ENCODE measurements at places on chromosomes 13 and 19.

DNA sequence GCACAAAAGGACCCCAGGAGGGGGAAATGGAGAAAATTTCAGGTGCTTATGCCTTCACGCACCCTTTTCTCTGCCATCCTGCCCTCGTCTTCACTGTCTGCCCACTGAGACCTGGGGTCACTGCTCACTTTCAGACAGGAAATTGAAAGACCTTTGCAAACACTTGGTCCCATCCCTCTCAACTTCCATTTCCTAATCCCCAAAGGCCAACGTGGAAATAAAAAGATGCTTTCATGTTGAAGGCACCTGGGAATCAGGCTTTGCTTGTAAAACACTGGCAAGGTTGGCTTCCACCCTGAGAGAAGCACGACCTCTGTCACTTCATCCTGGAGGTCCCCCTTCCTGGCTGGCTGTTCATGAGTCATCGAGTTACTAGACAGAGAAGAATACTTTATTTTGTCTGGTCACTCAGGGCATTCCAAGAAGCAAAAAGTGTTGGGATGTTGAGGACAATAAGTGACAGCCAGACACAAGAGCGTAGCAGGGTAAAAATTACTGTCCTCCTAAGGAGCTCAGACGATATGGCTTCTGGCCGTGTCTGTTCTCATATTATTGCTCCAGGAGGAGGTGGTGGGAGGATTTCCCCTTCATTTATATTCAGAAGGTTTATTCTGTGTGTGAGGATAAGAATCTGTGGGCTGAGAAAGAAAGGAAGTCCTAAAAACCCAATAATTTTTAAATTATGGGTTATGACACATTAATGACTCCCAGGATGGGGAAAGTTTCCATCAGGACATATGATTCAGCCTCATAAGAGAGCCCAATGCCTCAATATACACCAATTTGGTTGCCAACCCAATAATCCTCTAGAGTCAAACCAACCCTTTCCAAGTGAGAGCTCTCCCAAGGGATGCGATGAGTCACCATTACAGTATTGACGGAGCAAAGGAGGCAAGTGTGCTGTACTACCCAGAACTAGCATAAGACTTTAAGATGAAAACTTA is 409.0 kb downstream of the COG6 start:
- DNase-seq, result no peak

- no peak for DNase-seq
Measured at GRCh38 chr13:98434060-98434459, 142.8 kb downstream of the STK24 start.

DNA sequence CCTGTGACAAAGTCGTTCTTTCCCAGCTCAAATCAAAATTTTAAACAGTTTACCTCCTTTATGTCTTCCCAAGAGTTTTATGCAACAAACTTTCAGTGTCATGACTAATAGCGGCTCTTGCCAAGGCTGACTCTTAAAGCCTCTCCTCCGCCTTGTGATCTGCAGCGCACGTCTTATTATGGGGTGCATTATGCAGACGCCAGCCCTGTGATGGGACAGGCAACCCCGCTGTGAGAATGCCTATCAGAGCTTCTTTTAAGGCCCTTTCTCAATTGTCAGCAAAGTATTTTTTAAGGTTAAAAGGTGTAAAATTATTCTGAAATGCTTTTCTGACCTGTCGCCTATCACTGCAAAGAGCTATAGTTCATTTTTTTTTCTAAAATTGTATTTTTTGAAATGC is 152.8 kb downstream of the SOX1 start:
- no peak for DNase-seq

DNA sequence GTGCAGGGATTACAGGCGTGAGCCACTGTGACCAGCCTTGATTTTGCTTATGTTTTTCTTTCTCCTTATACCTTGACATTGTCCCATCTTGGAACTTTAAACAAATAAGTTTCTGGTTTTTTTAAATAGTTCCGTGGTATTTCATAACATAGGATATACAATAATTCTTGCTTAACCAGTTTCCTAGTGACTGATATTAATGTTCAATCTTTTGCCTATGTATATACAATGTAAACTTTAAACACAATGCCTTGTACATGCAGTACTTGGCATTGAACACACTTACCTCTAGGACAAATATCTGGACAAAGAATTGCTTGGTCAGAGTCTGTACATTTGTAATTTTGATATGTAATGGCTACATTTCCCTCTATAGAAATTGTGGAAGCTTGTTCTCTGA is 24.4 kb upstream of the SPACA4 start:
- DNase-seq, result no peak

DNA sequence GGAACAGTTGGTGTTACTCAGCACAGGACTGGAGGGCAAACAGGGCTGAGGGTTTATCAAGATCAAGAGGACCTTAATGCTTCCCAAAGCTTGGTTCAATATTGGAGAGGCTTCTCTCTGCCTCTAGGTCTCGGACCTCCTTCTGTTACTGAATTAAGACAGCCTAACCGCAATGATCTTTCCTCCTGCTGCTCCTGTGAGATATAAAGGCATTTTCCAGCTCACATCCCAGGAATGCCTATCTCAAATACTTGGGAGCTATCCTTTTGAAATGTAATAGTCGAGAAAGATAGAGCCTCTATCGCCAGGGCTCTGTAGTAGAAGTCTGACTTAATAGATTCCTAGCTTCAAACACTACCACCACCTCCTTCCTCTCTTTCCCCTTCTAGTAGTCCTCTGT is 1475.0 kb downstream of the SLITRK1 start:
- DNase-seq, result no peak

DNA sequence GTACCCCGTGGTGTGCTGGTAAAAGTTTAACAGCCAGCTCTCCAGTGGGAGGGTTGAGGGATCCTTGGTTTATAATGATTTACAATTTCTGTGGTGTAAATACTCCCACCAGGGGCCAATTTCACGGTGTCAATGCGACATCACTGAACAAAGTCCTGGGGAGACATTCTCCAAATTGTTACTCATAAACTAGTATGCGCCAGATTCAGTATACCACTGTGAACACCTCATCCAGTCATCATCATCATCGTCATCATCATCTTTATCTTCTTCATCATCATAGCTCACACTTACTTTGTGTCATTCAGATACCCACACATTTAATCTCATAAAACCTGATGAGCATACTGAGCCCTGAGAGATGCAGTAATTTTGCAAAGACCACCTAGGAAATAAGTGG is 17.2 kb upstream of the TNFSF14 start:
- no peak for DNase-seq

- DNase-seq, result no peak
Measured at GRCh38 chr19:36775768-36776167, 3.2 kb upstream of the ZNF850 start.

- no peak for DNase-seq
Measured at GRCh38 chr13:92315265-92315664, 911.3 kb upstream of the GPC6 start.

DNA sequence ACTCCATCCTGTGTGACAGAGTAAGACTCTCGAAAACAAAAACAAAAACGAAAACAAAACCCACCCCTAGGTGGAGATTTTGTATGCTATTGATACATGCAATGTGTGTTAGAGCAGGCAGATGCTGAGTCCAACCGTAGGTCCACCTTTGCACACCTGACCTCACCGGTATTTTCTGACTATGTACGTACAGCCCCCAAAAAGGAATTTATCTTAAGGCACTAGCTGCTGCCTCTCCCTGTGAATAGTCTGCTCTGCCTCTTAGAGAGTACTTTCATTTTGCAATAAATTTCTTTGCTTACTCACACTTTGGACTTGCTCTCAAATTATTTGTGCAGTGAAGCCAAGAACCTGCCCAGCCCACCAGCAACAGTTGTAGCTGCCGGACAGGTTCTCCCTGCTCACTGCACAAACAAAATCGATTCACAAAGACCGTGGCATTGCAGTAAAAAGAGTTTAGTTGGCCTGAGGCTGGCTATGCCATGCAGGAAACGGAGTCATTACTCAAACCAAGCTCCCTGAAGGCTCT is 8.2 kb upstream of the ZNF77 start:
- no peak for DNase-seq

- DNase-seq, result no peak
Measured at GRCh38 chr13:50685956-50686355, 157.5 kb downstream of the DLEU7 start.

GRCh38 chr19:45450012-45450333 is 17.8 kb upstream of the FOSB start:
- DNase-seq, result no peak
